ENCODE measurements at places on chromosomes 16 and 17.

- no peak for DNase-seq
Observed at GRCh38 chr17:8082292-8082691, 5.2 kb downstream of the ALOX12B start.

DNA sequence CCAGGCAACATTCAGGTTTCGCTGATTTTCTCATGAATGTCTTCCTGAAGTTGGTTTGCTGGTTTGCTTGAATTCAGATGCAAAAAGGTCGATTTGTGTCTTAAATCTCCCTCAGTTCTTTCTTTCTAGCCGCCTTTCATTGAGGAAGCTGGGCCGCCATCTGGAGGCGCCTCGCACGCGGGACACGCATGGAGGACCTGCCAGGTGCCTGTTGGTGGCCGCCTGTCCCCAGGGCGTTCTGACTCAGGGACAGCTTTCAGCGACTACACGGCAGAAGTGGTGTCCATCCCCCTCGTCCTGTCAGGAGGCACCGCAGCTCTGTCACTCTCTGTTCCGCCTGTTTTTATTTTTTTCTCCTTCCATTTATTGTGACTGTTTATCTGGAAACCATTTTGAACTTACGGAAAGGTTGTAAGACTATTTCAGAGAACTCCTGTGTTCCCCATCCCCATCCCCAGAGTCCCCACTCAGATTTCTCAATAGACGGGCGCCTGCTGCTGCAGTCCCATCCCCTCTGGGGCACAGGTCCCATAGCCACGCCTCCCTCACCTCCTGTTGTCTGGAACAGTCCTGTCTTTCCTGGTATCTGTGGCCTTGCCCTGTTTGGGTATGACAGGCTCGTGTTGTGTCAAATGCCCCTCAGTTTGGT is 33.2 kb downstream of the COX4I1 start:
- no peak for DNase-seq

GRCh38 chr16:71706046-71706445 is 18.5 kb downstream of the PHLPP2 start:
- DNase-seq, result no peak

DNA sequence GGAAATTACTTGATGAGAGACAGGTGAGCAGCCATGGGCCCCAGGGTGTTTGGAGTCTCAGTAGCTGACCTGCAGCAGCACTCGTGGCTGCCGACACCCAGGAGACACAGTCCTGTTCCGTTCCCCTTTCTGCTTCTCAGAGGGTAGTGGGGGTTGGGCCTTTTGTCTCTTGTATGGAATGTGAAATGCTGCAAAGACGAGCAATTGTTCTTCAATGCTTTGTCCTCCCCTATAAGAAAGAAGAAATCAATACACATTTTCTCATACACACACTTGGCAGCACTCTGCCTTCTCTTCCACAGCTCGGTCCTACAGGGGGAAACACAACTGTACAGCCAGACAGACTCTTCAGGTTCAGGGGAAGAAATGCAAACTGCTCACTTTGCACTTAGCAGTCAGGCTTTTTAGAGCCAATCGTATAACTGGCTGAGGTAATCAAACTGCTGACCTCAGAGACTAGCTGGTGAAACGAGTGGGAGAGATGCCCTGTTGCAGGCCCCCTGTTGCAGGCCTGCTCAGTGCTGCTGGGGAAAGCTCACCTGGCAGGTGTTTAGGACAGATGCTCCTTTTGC is 96.7 kb downstream of the AATF start:
- no peak for DNase-seq

DNA sequence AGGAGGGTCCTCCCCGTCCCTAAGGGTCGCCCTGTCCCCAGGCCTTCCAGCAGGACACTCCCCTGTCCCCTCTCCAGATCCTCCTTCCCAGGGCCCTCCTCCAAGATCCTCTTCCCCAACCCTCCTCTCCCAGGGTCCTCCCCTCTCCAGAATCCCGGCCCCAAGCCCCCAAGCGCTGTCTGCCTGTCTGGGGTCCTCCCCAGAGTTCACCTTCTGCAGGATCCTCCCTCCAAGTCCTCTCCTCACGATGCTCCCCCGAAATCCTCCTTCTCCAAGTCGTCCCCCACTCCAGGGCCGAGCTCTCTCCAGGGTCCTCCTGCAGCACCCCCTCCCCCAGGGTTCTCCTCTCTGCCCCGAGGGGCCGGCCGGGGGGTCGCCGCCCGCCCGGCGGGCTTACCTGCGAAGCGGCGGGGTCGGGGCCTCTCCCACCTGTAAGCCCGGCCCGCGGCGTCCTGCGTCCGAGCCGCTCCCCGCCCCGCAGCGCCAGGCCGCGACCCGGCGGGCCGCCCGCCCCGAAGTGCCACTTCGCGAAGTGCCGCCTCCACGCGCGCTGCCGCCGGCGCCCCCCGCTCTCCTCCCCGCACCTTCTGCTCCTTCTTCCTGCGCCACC is 678 bp upstream of the BAIAP2 start:
- no peak for DNase-seq

DNA sequence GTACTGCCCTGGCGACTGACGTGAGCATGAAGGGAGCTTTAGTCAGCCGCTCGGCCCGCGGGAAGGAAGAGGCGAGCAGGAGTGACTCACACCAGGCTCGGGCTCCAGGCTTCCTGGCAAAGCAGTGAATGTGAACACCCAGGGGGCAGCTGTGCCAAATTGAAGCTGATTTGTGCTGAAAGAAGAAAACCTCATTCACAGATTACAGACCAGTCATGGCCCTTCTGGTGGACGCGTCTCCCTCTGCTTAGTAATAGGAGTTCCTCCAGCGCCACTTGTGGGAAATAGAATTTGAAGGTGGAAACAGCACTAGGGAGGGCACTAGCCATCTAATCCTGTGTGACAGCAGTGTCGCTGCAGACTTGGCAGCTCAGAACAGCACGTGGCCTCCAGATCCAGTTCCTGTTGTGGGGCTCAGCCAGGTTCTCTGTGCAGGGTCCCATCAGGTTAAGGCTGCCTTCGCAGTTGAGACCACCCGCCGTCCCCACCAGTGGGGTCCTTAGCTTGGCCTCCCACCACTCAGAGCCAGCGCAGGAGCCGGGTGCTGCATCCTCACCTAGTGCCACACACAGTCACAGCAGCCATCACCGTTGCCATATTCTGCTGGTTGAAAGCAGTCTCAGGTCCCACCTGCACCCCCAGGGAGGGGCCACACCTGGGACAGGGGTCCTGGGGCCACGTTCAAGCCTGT is 164.5 kb upstream of the CHMP6 start:
- no peak for DNase-seq

DNA sequence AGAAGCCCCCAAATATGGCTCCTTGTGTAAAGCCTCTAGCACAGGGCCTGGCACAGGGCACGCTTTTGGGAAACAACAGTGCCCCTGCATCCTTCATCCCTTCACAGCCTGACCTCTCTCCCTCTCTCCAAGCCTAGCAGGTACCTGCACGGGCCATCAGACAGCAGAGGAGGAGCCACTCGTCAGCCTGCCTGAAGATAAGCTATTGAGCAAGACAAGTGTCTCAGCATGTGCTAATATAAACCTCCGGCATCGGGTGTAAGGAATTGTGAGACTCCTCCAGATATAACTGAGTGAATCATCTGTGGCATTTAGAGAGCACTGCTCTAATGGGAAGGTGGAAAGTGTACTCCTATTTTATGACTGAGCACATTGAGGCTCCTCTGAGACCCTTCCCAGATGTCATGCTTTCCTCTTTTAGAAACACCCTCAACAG is 38.3 kb downstream of the TBX4 start:
- DNase-seq, result no peak

- no peak for DNase-seq
Observed at GRCh38 chr16:87336434-87337240, 19.4 kb upstream of the C16orf95 start.

All from left renal cortex interstitium (tissue), 4 donors.